ENCODE measurements at places on chromosomes 6 and 20.

DNA sequence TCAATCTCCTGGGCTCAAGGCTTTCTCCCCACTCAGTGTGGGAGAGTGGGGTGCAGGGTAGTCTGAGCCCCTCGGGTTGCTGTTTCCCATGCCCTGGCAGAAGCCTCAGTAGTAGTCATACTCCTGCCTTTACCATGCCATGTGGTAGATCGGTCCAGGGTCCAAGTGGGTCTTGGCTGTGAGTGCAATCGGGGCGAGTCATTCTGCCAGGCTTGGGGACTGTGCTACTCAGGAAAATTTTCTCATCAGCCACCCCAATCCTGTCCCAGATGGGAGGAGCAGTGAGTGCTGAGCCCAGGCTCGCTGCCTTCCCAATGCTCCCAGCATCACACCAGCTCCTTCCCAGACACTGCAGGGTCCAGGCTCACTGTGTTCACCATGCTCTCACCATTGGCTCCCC is 10.7 kb upstream of the RAET1L start:
- DNase-seq, result no peak

GRCh38 chr20:59217173-59217572 is 53.6 kb downstream of the ZNF831 start:
- DNase-seq, result no peak

DNA sequence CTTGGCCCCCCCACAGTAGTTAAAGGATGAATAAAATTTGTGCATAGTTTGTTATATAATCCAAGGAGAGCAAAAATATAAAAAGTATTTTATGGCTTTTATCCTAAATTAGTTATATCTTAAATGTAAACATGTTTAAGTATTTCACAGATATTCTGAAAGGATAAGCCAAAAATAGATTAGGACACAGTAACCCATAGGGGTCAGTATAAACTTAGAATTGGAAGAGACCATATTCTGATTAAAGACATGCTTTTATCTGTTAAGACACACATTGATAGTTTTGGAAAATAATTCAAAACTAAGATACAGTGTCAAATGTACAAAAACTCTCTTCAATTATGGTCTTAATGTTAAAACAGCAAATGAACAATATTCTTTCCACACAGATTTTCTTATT is 4.5 kb upstream of the SERINC1 start:
- peak; percentile 9 for DNase-seq

GRCh38 chr6:57210060-57210459 is 12.0 kb downstream of the RAB23 start:
- no peak for DNase-seq

- no peak for DNase-seq
Observed at GRCh38 chr6:55994531-55994930, 119.1 kb upstream of the BMP5 start.

DNA sequence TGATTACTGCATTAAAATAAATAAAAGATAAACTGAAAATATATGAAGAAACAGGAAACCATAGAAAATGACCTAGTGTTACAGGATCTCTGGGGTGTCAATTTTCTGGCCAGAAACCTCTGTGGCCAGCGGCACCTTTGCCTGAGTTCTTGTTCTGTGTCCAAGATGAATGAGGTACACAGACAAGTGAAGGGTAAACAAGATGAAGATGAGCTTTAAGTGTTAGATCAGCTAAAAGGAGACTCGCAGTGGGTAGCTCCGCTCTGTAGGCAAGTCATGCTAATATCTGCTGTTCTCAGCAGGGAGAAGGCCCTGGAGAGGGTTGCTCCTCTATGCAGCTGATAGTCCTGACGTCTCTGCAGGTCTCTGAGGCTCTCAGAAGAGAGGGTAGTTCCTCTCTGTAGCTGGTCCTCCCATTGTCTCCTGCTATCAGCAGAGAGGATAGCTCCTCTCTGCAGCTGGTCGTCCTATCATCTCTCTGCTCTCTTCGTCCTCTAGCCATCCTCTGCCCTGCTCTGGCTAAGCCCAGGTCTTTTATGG is 35.9 kb upstream of the TBC1D22B start:
- no peak for DNase-seq

GRCh38 chr6:149162924-149163323 is 154.6 kb upstream of the TAB2 start:
- DNase-seq, result no peak

All from EL (cell line).